Activated CD4-positive, alpha-beta T cell treated with anti-CD3 and anti-CD28 coated beads, Interleukin-2, amount 10 ng/mL, durations not matched to agents 7 days and 5 days (primary cell): ENCODE measurements at places on chromosomes 2 and 18. TPM values are rescaled to one million over a fixed set of nuclear protein-coding genes. Genes with fewer than 3 reads are reported as not detected.

- H3K4me1 ChIP-seq: peaks cover 3% of the 10 kb centered on the region
- DNase-seq: no peak
- H3K36me3 ChIP-seq: peaks cover 49% of the 10 kb centered on the region
These were observed 37.1 kb upstream of the TNFRSF11A start for GRCh38 chr18:62287781-62288664.

CDKL4 gene
- total RNA-seq: 0.50 TPM

GRCh38 chr2:88184762-88185161 is 14.6 kb downstream of the THNSL2 start:
- no peak overlapping the region for H3K27ac ChIP-seq
- H3K27me3 ChIP-seq: no peaks in the 10 kb centered on the region
- no peak for DNase-seq
- no peaks in the 10 kb centered on the region for H3K36me3 ChIP-seq
- H3K4me1 ChIP-seq: peaks cover 17% of the 10 kb centered on the region
- H3K4me3 ChIP-seq: no peak overlapping the region

CD8A gene
- 0.77 TPM for total RNA-seq

PRKCE gene
- total RNA-seq: 15.4 TPM

IL18RAP gene
- 3.8 TPM for total RNA-seq

C1QL2 gene
- total RNA-seq: not detected

LRRTM4 gene
- total RNA-seq: not detected

DNA sequence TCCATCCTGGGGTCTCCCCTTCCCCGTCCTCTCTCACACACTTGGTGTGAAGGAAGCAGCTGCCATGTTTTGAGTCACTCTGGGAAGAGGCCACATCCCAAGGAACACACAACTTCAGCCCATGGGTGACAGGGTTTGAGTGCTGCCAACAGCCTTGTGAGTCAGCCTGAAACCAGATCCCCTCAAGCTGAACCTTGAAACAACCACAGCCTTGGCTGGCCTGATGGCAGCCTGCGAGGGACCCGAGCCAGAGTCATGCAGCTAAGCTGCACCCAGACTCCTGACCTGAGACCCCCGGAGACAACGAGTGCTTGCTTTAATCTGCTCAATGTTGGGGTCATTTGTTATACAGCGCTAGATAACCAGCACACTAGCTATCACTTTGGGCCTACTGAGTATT is 19.3 kb upstream of the MC2R start:
- no peaks in the 10 kb centered on the region for H3K36me3 ChIP-seq
- H3K27me3 ChIP-seq: no peaks in the 10 kb centered on the region
- H3K4me3 ChIP-seq: no peak overlapping the region
- no peaks in the 10 kb centered on the region for H3K4me1 ChIP-seq
- no peak overlapping the region for H3K27ac ChIP-seq
- no peak for DNase-seq

GRCh38 chr2:180219491-180219890 is 212.4 kb upstream of the CWC22 start:
- no peaks in the 10 kb centered on the region for H3K36me3 ChIP-seq
- H3K27me3 ChIP-seq: no peaks in the 10 kb centered on the region
- no peaks in the 10 kb centered on the region for H3K4me1 ChIP-seq
- H3K4me3 ChIP-seq: no peak overlapping the region
- no peak overlapping the region for H3K27ac ChIP-seq
- DNase-seq: no peak

GRCh38 chr2:109174626-109175349 is 45.8 kb downstream of the SH3RF3 start:
- no peak for DNase-seq
- no peak overlapping the region for H3K4me3 ChIP-seq
- no peak overlapping the region for H3K27ac ChIP-seq
- no peaks in the 10 kb centered on the region for H3K27me3 ChIP-seq

- H3K27me3 ChIP-seq: peaks cover 52% of the 10 kb centered on the region
- H3K27ac ChIP-seq: no peak overlapping the region
- H3K4me1 ChIP-seq: no peaks in the 10 kb centered on the region
- no peak for DNase-seq
These were observed 797 bp downstream of the KLHL14 start for GRCh38 chr18:32771871-32772580.

DNA sequence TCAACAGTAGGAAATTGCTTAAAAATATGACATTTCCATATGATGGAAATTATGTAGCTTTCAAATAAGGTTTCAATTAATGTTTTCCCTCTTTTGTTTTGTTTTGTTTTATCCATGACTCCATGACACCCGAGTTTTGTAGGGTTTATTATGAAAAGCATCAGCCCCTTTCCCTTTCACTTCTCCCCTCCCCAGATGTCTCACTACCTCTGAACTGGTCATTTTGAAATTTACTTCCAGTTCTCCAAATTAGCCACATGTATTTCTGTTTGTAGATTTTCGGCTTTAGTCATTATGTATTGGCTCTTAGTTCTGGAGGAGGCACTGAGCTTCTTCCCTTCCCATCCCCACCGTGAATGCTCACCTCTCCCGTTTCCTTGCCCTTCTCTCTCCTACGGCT is 18.6 kb upstream of the VPS4B start:
- peaks cover 6% of the 10 kb centered on the region for H3K27me3 ChIP-seq
- no peak overlapping the region for H3K4me3 ChIP-seq
- DNase-seq: no peak
- H3K36me3 ChIP-seq: no peaks in the 10 kb centered on the region
- no peaks in the 10 kb centered on the region for H3K4me1 ChIP-seq

DNA sequence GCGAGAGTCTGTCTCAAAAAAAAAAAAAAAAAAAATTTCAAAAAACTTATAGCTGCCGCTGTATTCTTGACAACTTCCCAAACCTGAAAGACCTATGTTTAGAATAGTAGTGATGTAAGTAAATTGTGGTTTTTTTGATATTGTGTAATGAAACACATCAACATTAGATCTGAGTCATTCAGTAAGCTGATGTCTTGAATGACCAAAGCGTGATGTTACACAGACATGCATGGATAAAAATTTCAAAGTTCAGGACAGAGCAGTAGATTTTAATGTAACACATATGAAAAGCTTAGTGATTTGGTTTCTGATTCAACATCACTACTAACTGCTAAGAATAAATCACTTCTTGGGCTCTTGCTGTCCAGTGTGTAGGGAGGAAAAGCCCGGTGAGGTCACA is 69.3 kb upstream of the MEX3C start:
- H3K4me1 ChIP-seq: no peaks in the 10 kb centered on the region
- H3K27ac ChIP-seq: no peak overlapping the region
- DNase-seq: no peak
- H3K4me3 ChIP-seq: no peak overlapping the region

DNA sequence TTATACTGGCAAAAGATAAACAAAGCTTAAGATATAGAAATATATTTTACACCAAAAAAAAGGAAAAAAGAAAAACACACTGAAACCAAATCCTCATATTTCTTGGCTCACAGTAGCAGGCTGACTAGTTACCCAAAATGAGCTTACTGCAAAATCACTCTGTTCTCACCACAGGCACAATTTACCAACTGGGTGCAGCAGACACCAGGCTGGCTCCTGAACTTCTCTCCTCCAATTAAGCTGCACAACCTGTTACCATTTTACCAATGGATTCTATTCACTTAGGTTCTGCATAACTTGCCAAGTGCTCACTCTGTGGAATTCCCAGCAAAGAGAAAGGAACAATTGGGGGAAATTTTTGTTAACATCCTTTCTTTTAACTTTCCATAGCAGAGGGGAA is 679.3 kb downstream of the ZEB2 start:
- H3K36me3 ChIP-seq: no peaks in the 10 kb centered on the region
- DNase-seq: no peak
- peaks cover 11% of the 10 kb centered on the region for H3K27me3 ChIP-seq
- no peak overlapping the region for H3K4me3 ChIP-seq
- H3K27ac ChIP-seq: no peak overlapping the region
- H3K4me1 ChIP-seq: no peaks in the 10 kb centered on the region

DNA sequence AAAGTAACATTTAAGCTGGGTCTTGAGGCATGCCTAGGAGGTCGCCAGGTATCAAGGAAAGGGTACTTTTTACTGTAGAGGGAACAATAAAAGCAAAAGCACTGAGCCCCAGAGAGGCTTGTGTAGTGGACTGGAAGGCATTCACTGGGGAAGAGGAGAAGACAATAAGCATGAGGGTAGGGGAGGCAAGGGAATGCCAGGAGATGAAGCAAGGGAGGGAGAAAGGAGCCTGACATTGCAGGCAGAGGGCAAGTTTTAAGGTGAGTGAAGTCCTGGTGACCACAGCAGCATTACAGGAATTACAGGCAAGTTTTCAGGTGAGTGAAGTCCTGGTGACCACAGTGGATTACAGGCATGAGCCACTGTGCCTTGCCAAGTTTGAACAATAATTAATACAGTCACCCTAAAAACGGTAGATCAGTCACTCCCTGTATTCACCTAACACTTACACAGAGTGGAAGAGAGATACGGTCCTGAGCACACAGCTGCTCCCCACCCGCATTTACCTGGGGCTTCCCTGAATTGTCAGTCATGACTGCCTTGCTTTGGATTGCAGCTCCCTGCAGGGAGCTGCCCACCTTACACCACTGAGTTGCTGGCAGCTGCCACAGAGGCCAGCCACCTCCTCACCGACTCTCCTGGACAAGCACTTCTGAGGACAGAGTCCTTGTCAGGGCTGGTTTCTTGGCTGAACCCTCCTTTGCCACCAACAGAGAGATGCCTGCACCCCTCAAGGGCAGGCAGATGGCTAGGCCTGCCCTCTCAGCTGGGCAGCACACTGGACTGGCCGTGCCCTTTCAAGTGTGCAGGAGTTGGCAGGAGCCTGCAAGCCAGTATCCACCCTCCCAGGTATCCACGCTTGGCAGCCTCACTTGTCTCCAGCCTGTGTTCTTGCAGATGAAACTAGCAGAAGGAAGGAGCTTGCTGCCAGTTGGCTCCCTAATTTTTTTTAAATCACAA is 153.2 kb upstream of the MSH6 start:
- H3K4me3 ChIP-seq: no peak overlapping the region
- no peaks in the 10 kb centered on the region for H3K4me1 ChIP-seq
- no peak for DNase-seq
- H3K27me3 ChIP-seq: peaks cover 6% of the 10 kb centered on the region
- H3K36me3 ChIP-seq: no peaks in the 10 kb centered on the region

- no peak for DNase-seq
- no peaks in the 10 kb centered on the region for H3K36me3 ChIP-seq
- H3K27me3 ChIP-seq: peaks cover 7% of the 10 kb centered on the region
- no peaks in the 10 kb centered on the region for H3K4me1 ChIP-seq
- no peak overlapping the region for H3K27ac ChIP-seq
These were observed 89.8 kb downstream of the LOXHD1 start for GRCh38 chr18:46567196-46567595.

DNA sequence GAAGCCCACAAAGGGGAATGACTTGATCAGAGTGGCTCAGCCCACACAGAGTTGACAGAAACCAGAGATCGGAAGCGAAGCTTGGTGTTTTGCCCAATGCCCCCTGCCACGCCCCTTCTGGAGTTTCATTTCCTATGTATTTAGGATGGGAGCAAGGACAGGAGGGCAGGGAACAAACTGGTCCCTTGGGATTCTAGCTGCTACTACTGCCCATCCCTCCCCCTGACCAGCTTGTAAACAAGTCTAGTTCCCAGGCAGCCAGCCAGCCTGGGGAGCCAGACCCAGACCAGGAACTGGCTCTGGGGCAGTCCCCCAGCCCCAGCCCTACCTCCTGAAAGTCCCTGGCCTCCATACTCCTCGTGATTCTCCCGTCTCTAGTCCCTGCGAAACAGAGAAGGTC is 8.3 kb downstream of the WNT6 start:
- peaks cover 68% of the 10 kb centered on the region for H3K27me3 ChIP-seq
- no peak overlapping the region for H3K27ac ChIP-seq

- H3K36me3 ChIP-seq: peaks cover 53% of the 10 kb centered on the region
- DNase-seq: no peak
- peaks cover 28% of the 10 kb centered on the region for H3K4me1 ChIP-seq
- H3K27me3 ChIP-seq: no peaks in the 10 kb centered on the region
- no peak overlapping the region for H3K4me3 ChIP-seq
These were observed 3.4 kb downstream of the C2orf69 start for GRCh38 chr2:199914372-199914958.

TMEM169 gene
- 2.6 TPM for total RNA-seq

- H3K36me3 ChIP-seq: peaks cover 2% of the 10 kb centered on the region
- peaks cover 14% of the 10 kb centered on the region for H3K4me1 ChIP-seq
- H3K4me3 ChIP-seq: peak overlapping the region; percentile 91
These were observed 160.8 kb downstream of the AGPS start for GRCh38 chr2:177553176-177553884.

CNOT9 gene
- total RNA-seq: 71.0 TPM

- no peaks in the 10 kb centered on the region for H3K36me3 ChIP-seq
- DNase-seq: no peak
- H3K4me1 ChIP-seq: no peaks in the 10 kb centered on the region
- H3K27me3 ChIP-seq: peaks cover 13% of the 10 kb centered on the region
- H3K27ac ChIP-seq: no peak overlapping the region
These were observed 5.5 kb downstream of the ATP6V1B1 start for GRCh38 chr2:70941186-70941585.

DNA sequence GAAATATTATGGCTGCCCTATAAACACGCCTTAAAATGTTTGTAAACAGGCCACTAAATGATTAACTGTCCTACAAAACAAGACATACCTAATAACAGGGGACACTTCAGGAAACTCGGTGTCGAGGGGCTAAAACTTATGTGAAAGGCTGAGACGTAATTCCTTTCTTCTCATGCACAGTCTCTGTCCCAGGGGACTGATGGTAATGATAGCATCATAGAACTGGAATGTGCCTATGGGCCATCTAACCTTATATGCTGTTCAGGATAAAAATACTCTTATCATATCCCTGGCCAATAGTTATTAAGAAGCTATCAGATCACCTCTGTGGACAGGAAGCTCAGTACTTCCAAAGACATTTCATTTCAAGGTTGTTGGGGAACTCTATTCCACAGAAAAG is 252.6 kb upstream of the RASGRP3 start:
- no peak overlapping the region for H3K4me3 ChIP-seq
- peaks cover 17% of the 10 kb centered on the region for H3K27me3 ChIP-seq
- no peaks in the 10 kb centered on the region for H3K36me3 ChIP-seq
- DNase-seq: no peak

IHH gene
- not detected for total RNA-seq

UGT1A3 gene
- not detected for total RNA-seq

PRSS56 gene
- not detected for total RNA-seq

IMPACT gene
- total RNA-seq: 9.3 TPM

DNA sequence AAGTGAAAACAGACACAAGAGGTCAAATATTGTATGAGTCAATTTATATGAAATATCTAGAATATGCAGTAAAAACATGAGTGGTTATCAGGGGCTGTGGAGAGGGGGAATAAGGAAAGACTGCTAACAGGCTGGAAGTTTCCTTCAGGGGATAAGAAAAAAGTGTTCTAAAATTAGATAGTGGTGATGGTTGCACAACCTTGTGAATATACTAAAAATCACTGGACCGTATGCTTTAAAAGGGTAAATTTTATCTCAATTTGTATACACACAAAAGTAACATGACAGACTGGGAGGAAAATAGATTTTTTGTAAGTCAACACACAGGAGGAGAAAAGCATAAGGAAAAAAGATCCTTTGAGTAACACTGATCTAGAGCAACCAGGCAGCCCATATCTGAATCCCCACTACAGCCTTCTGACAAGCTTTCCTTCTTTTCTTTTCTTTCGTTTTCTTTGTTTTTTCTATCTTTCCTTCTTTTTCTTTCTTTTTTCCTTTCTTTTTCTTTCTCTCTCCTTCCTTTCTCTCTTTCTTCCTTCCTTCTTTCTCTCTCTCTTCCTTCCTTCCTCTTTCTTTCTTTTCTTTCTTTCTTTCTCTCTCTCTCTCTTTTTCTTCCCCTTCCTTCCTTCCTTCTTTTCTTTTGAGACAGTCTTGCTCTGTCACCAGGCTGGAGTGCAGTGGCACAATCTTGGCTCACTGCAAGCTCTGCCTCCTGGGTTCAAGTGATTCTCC is 95.4 kb downstream of the AAK1 start:
- peaks cover 65% of the 10 kb centered on the region for H3K36me3 ChIP-seq
- H3K27me3 ChIP-seq: no peaks in the 10 kb centered on the region
- H3K27ac ChIP-seq: no peak overlapping the region
- no peak for DNase-seq
